Stimulated activated CD4-positive, alpha-beta T cell treated with anti-CD3 and anti-CD28 coated beads, Interleukin-4, amount 100 ng/mL, for 48 hours (primary cell): ENCODE measurements at places on chromosomes 1 and 21.

DNA sequence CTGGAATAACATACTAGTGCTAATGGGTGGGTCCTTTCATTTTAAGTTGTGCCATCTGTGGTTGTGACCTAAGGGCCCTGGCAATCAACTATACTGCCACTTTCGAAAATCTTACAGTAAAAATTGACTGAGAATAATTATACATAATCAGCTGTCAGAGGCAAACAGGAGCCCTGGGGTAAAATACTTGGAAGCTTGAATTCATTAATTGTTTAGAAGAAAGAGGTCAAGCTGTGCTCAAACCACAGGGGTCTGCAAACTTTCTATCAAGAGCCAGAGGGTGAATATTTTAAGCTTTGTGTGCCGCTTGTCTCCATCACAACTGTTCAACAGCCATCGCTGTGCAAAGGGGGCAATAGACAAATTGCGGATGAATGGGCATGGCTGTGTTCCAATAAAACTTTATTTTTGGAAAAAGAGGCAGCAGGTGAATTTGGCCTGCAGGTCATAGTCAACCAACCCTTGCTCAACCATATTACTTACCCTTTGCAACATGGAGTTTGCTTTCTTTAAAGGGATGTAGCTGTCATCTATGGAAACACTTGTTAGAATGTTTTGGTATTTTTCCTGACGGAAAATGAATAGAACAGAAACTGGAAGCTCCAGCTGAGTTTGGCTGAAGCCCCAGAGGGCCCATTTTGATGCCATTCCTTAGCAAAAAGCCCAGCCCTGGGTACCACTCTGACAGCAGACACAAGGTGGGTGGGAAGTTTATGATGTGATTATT, 35.7 kb upstream of the USP1 start:
- no peak for DNase-seq

DNA sequence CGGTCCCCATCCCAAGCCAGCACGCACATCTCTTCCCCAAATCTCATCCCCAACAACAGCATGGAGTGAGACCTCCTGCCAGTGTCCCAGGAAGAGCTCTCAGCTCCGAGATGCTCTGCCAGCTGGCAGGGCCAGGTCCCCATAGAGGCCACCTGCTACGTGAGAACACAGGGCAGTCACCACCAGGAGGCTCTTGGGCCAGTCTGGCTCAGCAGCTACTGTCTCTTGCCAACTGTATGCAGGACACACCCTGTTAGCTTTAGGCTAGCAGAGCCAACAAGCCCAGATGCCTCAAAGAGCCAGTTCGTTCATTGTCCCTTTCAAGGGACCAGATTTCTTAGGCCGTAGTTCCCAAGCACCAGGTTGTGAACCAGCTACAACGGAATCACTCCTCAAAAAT, 36.9 kb downstream of the FBXO2 start:
- DNase-seq: no peak

- peak; percentile 25 for DNase-seq
Observed at GRCh38 chr1:244010191-244010590, 40.9 kb upstream of the ZBTB18 start.

GRCh38 chr1:218165701-218166114, 119.4 kb upstream of the RRP15 start:
- no peak for DNase-seq

DNA sequence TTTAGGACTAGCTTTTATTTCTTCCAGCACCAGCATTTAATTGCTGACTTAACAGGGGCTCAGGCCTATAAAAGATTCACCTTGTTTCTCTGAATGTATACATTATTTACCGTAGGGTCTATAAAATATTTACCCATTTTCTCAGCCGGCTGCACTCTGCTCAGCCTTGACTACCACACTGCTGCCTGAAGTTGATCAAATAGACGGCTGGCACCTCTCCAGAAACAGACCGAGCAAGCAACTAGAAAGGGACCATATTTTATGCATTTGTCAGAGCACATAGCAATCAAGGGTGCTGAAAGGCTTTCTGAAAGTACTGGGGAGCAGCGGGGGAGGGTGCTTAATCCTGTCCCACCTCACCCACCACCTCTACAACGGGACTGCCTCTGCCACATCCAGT, 64.7 kb upstream of the FGGY start:
- no peak for DNase-seq

- peak; percentile 37 for DNase-seq
Observed at GRCh38 chr1:107935396-107936064, 29.4 kb downstream of the VAV3 start.

- DNase-seq: no peak
Observed at GRCh38 chr21:24941316-24942185, 665.7 kb downstream of the MRPL39 start.

- DNase-seq: no peak
Observed at GRCh38 chr1:29855561-29856160, 619.3 kb downstream of the PTPRU start.

GRCh38 chr1:117783606-117784396, 145.6 kb downstream of the GDAP2 start:
- DNase-seq: no peak

- DNase-seq: no peak
Observed at GRCh38 chr1:198773030-198773429, 134.2 kb downstream of the PTPRC start.

- DNase-seq: no peak
Observed at GRCh38 chr1:10108134-10108663, 75.4 kb downstream of the UBE4B start.

GRCh38 chr1:51515982-51516648, 3.0 kb downstream of the EPS15 start:
- no peak for DNase-seq

DNA sequence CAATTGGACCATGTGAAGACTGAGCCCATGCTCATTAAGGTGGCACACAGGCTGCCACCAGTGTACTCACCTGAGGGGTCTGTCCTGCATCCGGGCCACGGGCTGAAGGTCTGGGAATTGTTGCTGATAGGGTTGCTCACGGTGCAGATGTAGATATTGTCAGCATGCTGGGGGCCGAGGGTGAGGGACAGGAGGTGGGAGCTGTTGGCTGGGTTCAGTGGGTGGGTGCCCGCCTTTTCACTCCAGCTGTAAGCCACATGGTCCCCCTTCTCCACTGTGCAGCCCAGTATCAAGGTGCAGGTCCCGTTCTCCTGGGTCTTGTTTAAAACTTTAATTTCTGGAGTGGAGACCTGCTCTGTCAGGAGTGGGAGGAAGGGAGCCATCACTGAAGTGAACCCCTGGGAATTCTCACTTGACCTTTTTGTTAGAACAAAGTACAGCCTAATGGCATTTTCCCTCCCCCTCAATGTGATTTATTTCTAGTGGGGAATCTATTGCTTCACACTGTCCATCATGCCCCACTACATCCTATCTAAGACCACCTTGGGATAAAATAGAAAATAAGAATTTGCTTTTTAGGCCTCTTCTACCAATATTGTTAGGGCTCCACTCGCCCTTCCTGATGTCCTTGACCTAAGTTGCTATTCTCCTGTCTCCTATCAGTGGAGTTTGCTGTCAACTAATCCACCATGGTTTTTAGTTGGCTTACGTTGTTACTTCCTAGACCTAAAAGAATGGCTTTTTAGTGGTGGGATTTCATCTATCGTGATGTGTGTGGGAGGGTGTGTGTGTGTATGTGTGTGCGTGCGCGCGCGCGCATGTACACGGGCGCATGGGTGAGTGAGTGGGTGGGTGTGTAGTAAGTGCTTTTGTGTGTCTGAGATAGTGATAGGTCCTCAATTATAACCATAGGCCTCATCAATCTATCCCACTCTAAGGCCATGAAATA, 12.0 kb downstream of the SLAMF1 start:
- no peak for DNase-seq

GRCh38 chr1:1361982-1362423, 3.6 kb upstream of the MXRA8 start:
- no peak for DNase-seq

- DNase-seq: no peak
Observed at GRCh38 chr1:245153552-245154428, 995 bp upstream of the KIF26B start.

- no peak for DNase-seq
Observed at GRCh38 chr1:30763651-30764248, 6.2 kb upstream of the LAPTM5 start.

DNA sequence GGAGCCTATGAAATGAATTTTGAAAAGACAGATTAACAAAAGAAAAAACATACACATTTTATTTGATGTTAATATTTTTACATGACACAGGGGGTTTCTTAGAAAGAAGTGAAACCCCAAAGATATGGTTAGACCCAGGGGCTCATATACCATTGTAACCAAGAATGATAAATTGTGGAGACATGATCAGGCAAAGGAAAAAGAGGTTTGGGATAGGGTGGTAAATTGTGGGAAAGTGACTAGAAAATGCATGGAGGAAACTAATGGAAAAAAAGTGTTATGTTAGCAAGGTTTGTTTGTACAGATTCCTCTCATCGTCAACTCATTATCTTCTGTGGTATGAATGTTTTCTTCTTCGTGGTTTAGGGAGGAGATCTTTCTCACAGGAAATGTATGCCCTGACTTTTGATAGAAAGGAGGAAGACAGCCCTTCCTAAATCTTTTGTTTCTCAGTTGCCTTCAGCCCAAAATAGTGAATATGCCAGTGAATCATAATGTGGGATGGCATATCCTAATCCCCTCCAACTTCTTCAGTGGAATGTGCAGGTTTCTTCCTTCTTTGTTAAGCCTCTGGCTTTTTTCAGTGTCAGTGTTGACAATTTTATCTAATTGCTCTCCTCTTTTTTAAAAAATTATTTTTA, 140.4 kb upstream of the UBE2U start:
- DNase-seq: no peak

DNA sequence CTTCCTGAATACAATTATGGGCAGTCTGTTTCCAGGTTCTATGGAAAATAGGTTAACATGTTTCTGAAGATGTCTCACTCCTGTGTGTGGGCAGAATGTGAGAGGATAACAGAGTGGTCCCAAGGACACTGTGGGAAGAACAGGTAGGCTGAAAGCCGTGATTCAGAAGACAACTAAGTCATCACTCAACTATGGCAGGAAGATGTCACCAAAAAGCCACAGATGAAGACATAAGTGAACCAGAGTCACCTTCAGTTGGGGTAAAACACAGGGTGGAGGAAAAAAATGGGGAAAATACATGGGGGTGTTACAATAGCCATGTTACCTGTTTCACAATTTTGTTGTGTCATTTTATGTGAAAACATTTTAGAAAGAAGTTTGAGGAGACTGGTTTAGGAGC, 75.1 kb downstream of the UCHL5 start:
- DNase-seq: peak; percentile 6

DNA sequence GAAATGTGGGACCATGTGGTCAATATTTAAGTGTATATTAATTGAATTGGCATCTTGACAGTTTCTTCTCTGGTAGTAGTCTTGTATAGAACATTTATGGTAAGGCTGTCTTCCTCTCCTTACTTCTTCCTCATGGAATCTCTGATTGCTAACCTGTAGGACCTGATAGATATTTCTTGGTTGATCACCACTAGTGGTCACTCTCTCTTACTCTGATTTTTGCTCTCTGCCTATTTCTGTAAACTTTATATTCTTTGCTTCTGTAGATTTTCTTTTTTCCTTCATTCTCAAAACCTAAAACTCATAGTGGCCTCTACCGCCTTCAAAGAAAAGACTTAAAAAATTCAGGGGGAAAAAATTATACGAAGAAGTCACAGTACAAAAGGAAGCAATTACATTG, 21.2 kb downstream of the MAST2 start:
- no peak for DNase-seq

GRCh38 chr1:89953131-89953626, 41.7 kb upstream of the ZNF326 start:
- DNase-seq: peak; percentile 20

- no peak for DNase-seq
Observed at GRCh38 chr1:172815740-172816139, 156.8 kb downstream of the FASLG start.

GRCh38 chr1:143553627-143554026, 418.2 kb downstream of the FAM72C start:
- no peak for DNase-seq

DNA sequence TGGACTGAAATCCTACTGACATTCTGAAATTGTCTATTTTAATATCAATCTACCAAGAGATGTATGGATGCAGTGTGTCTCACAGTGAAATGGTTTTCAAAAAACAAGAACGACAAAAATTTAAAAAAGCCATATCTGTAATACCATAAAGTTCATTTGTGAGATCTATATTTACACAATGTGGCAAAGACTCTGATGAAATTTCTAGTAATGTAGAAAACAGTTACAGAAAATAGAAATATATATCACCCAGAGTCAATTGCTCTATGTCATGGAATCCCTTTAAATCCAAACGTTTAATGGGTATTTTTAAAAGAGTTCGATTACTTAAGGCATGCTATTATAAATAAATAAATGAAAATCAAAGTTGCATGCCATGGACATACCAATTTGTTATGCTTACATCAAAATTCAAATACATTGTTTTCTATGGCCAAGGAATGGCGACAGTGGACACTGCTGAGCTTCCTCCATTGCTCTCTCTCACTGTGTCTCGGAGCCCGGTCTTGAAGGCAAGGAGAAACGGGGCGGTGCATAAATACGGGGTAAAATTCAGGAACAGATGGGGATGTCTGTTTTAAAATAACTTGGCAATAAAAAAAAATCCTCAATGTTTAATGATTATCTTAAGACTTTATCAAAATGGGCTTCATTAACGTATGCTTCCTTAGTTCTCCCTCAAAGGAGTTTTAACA, 37.0 kb upstream of the SAMSN1 start:
- no peak for DNase-seq

GRCh38 chr1:164703960-164704411, 145.0 kb downstream of the PBX1 start:
- no peak for DNase-seq

- DNase-seq: no peak
Observed at GRCh38 chr1:212691561-212692071, 8.0 kb downstream of the BATF3 start.

DNA sequence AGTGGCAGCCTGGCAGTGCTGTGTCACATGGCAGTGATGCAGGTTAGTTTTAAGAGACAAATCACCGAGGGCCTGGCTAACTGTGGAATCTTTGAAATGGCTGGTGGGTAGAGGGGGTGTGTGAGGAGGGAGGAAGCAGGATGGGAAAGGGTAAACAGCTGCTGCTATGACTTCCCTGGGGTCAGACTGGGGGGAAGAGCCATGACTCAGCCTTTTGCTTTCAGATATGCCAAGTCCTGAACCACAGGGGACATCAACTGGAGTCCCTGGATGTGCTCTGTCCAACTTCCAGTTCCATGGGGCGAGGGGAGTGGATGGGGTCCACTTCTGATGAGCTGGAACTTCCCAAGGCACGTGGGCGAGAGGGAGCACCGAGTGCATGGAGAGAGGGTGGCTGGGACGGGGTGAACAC, 121.1 kb upstream of the ADAR start:
- DNase-seq: no peak

- no peak for DNase-seq
Observed at GRCh38 chr1:59604191-59604590, 210.6 kb upstream of the HOOK1 start.

DNA sequence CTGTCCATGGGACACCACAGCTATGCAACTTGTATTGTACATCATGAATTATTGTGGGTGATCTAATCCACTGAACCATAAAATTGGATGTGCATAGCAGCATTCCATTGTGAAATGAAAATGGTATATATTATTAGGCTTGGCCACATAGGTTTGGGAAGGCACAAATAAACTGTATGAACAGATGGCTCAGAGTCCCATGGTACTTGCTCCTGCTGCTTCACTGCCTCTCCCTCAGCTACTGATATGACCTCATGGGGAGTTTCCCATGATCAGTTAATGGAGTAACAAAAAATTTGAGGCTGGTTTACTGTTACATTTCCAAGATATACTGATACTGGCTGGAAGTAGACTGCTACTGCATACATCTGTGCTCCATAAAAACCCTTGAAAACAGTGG, 152.7 kb upstream of the NEGR1 start:
- no peak for DNase-seq
